MCF 10A (cell line): ENCODE measurements at places on chromosomes 2 and 18. TPM values are rescaled to one million over a fixed set of nuclear protein-coding genes. Genes with fewer than 3 reads are reported as not detected.
A peak's percentile ranks its signal among the peaks of the same experiment; 100 is the strongest.

DNA sequence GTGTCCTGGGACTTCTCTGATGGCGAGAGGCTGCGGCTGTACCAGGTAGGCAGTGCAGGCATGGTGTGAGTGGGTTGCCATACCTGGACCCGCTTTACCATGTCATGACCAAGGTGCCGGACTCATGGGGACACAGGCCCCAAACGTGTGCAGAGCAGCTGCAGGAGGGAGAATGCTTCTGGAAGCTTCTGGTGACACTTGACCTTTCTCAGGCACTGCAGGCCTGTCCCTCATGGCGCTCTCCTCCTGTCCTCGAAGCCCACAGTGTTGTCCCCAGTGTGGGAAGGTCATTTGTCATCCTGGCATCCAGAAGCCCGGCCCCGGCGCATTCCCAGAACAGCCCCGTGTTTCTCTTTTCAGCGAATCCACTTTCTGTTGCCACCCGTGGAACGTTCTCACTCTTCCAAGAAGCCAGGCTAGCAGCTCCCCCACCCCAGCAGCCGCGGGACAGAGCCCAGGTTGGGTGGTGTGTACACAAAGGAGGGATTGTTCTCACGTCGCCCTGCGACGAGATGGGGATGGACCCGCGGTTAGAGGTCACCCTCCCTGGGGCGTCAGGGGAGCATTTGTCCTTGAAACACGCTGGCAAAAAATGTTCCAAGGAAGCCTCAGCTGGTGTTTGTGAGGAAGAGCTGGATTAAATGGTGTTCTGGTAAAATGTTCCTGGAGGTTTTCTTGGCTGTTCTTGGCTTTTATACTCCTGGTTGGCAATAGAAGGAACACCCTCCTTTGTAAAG, 43.7 kb downstream of the SH3BP4 start:
- DNase-seq, result no peak

- DNase-seq, result no peak
Measured at GRCh38 chr2:102367331-102367971, 11.9 kb downstream of the IL18R1 start.

DNA sequence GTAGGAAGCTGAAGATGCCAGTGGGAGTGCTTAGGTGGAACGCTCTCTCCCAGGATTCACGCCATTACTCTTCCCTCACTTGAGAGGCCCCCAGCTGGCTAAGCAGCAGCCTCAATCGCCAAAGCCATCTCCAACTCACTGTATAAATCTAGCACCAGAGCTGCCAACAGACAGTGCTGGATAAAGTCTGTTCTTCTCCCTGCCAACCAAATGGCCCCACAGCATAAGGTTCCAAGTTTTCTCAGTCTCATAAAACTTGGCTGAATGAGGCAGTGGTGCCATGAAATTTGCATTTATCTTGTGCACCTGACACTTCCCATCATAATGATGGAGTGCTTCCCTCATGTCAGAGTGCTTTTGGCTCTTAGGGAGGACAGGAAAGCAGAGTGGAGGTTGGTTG, 428.2 kb upstream of the ETAA1 start:
- no peak for DNase-seq

- DNase-seq, result no peak
Measured at GRCh38 chr2:169859423-169859822, 32.2 kb downstream of the UBR3 start.

DNA sequence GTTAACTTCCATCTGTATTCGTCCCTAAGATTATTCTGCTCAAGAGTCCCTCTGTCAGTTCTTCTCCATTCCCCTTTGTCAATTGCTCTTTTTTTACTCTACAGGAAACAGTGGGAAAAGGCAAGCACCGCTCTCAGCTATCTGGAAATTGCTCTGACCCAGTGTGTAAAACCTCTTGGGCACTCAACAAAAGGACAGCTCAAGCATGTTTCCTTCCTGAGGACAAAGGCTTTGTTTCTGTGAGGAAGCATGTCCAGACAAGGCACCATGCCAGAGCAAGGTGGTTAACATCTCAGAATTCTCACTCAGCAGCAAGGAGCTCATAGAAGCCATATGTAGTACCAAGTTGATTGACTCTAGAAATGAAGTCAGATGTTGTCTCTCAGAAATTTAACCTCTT, 735.6 kb downstream of the TSN start:
- DNase-seq, result peak; percentile 4

- DNase-seq, result peak; percentile 89
Measured at GRCh38 chr18:23825978-23826405, 136.7 kb downstream of the LAMA3 start.

GRCh38 chr2:197255543-197255942, 55.0 kb downstream of the ANKRD44 start:
- DNase-seq, result no peak

The RNF125 gene
- 3.5 and 6.2 TPM in 2 replicates for total RNA-seq

The TDRD15 gene
- not detected in 2 replicates for total RNA-seq
